ENCODE measurements at places on chromosomes 2 and 18. TPM values are rescaled to one million over a fixed set of nuclear protein-coding genes. Genes with fewer than 3 reads are reported as not detected.

GRCh38 chr2:232042911-232043574, 81.5 kb downstream of the DIS3L2 start:
- DNase-seq: no peak

MRPL53 gene
- 34.1 TPM for total RNA-seq

- peak; percentile 45 for DNase-seq
Measured at GRCh38 chr2:240593026-240593702, 6.6 kb downstream of the CAPN10 start.

DNA sequence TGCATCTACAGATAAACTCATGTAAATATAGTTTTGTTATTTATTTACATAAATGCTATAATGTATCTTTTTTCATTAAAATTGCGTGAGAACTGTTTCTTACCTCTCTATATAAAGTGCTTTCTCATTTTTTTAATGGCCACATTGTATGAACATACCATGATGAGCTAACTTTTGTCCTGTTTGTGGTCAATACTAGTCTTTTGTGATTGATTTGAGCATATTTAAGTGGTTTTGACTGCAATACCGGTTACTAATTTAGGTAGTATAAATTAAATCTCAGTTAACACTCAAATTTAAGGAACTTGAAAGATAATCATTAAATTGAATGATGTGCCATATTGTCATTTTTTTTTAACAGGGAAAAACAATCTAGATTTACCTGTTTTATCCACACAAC, 108.2 kb downstream of the HAUS1 start:
- DNase-seq: no peak

SAP130 gene
- total RNA-seq: 23.3 TPM

- DNase-seq: no peak
Measured at GRCh38 chr2:242041816-242042215, 172.3 kb downstream of the RTP5 start.

ASPRV1 gene
- 0.90 TPM for total RNA-seq

- DNase-seq: peak; percentile 98
Measured at GRCh38 chr2:20642055-20642971, 8.6 kb downstream of the HS1BP3 start.

- DNase-seq: peak; percentile 51
Measured at GRCh38 chr2:126778561-126779501, 119.9 kb upstream of the TEX51 start.

ALPG gene
- 0.89 TPM for total RNA-seq

GRCh38 chr2:177030451-177031105, 182.0 kb upstream of the HNRNPA3 start:
- DNase-seq: no peak

GRCh38 chr18:67520351-67520921, 3.9 kb upstream of the DSEL start:
- no peak for DNase-seq

EIF2AK3 gene
- 13.8 TPM for total RNA-seq

DNA sequence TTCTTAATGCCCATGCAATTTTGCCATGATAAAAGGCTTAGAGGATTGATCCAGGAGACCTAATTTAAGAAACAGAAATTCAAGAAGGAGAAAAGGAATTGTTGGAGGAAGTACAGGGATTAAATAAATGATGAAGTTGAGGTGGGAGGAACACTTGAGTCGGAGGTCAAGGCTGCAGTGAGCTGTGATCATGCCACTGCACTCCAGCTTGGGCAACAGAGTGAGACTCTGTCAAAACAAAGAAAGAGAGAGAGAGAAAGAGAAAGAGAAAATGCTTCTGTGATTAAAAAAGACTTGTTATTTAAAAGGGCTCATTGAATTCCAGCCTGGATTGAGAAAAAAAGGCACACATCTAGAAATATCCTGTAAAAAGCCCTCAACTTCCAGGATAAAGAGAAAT, 123.2 kb downstream of the B3GNT2 start:
- DNase-seq: no peak

DNA sequence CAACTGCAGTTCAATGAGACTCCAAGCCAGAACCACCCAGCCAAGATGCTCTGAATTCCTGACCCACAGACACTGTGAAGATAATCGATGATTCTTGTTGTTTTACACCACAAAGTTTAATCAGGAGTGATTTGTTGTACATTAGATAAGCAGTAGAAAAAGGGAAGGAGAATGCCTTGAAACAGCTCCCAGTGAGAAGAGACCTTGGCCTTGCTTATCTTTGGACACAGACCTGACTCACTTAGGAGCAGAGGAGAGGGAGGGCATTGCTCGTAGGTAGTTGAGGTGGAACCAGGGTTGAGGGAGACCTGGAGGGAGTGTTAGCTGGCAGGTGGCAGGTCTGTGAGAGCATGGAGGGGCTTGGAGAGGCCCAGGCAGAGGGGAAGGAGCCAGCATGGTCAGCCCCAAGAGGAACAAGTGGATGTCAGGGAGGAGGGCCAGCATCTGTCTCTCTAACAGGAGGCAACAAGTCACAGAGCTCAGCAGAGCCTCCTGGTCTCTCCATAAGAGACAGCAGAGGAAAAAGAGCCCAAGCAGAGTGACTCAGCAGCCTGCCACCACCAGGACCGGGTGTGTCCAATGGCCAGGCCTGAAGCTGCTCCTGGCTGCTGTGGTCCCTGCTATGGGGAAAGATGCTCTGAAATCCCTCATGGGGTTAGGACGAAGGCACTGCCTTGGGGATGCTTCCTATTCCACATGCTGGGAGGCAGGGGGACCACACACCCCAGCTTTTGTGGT, 161.6 kb upstream of the CAPN13 start:
- no peak for DNase-seq

DNA sequence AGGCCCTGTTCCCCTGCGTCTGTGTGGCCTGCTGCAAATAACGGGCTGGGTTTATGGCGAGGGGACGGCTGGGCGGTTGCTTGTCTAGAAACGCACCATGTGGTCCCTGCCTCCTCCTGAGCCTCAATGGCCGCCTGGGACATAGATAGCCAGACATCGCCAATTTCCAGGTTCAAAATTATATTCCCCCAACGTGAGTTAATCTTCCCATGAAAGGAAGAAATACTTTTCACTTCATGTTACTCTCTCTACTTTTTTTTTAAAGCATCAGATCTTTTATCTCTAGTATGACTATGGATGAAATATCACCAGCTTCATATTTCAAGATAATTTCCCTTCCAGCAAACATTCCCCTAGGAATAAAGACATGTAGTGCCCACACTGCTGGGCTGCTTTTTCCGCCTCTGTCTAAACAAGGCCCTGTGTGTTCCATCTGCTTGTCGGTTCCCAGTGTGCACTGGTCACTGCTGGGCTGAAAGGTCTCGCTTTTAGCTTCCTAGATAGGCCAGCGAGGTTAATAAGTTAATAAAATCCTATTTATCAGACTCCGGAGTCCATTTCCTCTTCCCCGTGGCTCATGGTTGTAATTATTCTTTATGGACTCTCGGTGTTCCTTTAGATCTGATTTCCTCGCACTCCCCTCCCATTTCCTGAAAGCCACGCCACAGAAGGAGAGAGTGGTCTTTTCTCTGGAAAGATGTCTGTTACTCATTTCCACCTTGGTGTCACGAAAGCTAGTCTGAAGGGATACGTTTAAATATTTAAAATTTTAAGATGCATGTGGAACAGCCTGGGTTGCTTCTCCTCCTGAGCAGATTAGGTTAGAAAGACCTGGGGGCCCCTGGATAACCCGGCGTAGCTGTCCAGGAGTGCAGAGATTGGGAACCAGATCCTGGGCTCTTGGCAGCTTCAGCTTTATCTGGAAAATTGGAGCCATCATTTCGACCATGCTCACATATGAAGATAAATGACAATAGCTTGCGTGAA, 196.6 kb upstream of the COPS8 start:
- no peak for DNase-seq

DNA sequence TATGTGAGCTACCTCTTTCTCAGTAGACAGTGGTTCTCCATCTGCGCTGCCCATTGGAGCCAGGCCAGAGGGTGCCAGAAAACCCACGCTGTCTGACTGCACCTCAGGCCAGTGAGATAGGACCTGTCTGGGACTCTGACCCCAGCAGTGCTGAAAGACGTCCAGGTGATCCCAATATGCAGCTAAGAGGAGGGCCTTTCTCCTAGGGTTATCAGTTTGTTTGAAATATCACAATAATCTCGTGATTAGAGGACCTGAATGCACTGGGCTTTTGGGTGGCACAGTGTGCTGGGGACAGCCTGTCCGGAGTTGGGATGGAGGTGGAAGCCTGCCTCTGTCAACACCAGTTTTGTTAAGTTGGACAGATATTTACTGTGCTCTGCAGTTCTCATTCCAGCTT, 216.3 kb downstream of the LDLRAD4 start:
- no peak for DNase-seq

DNA sequence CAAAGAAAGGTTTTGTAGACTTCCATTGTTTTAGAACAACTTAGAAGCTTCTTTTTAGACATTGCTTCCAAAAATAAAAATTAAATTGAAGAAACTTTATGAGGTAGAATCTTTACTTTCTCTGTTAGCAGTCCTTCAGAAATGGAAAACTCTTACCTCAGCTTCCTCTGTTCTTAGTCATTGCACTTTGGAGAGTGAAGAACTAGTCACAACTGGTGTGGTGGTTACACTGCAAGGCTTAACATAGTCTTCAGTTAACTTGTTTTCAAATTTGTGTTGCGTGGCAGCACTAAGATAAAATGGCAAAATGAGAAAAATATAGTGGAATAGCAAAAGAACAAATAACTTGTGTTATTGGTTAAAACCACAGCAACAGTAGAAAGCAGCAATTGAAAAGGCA, 332.6 kb downstream of the KIAA1328 start:
- no peak for DNase-seq

DLX1 gene
- 0.26 TPM for total RNA-seq

GRCh38 chr2:73984922-73985307, 205 bp downstream of the TET3 start:
- DNase-seq: peak; percentile 93

DNA sequence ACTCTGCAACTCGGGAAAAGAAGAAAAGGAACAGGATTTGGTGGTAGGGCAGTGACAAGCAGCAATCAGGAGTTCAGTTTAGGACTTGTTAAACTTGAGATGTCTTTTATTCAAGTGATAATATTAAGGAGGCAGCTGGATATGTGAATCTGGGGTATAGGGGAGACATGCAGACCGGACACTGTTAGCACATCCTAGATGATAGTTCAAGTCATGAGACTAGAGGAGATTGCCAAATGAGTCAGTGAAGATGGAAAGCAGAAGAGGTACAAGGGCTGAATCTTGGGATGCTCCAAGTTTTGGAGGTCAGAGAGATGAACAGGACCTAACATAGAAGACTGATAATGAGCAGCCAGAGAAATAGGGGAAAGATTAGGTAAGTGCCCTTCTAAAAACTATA, 69.5 kb upstream of the PSME4 start:
- no peak for DNase-seq

DNA sequence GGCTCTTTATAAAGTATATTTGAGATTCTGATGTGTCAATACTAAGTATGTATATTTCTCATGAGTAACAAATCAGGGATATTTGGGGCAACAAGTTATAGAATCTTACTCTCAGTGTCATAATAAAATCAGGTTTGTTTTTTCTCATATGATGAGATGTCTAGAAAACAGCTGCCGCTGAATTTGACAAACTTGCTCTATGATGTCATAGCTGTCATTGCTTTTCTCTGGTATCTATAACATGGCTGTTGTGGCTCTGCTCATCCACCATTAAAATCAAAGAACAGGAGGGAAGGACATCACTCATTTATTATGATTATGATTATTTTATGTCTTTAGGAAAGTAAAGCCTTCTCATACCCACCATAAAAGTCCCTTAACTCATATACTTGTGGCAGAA, 417.2 kb upstream of the LRRTM4 start:
- no peak for DNase-seq

- no peak for DNase-seq
Measured at GRCh38 chr2:939936-940601, 10.6 kb upstream of the SNTG2 start.

CCDC141 gene
- total RNA-seq: 1.2 TPM

- no peak for DNase-seq
Measured at GRCh38 chr18:22800551-22800951, 132.6 kb upstream of the RBBP8 start.

DNA sequence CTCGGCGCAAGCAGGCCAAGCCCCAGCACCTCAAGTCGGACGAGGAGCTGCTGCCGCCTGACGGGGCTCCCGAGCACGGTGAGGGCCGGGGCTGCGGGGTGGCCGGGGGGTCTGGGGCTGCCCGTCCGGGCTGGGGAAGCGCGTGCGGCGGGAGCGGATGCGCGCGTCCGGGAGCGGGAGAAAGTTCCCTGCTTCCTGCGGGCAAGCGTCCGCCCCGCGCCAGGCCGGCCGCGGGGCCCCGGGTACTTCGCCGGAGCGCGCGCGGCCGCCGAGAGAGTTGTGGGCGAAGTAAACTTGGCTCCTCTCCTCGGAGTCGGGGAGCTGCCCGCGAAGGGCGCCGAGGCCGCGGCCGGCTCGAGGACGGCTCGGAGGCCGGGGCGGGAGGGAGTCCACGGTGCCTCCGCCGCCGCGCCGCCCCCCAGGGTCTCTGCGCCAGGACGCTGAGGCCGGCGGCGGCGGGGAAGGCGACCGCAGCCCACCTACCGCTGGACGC, 707 bp downstream of the SALL3 start:
- peak; percentile 87 for DNase-seq

- DNase-seq: peak; percentile 51
Measured at GRCh38 chr2:63052411-63053080, 1.9 kb downstream of the OTX1 start.

LYPD1 gene
- total RNA-seq: 7.3 TPM

- no peak for DNase-seq
Measured at GRCh38 chr2:27493948-27494283, 1.1 kb downstream of the FNDC4 start.

- no peak for DNase-seq
Measured at GRCh38 chr2:45812011-45812500, 160.6 kb downstream of the PRKCE start.

AQP12B gene
- not detected for total RNA-seq

DNA sequence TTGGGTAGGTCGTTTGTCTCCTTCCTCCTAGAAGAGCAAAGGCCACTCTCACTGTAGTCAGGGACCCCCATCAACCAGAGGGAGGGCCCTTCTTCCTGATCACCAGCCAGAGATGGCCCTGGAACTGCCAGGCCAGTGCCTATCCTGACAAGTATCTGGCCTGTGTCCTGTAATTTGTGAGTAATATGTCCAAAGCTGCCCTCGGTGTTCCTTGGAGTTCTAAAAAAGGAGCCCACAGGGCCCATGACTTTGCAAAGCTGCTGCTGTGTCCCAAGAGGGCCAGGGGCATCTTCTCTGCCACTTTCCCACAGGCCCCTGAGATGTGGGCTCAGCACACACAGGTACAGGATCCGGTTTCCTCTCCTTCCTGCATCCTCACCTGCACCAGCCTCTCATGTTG, 212.4 kb downstream of the SEPTIN10 start:
- no peak for DNase-seq

DNA sequence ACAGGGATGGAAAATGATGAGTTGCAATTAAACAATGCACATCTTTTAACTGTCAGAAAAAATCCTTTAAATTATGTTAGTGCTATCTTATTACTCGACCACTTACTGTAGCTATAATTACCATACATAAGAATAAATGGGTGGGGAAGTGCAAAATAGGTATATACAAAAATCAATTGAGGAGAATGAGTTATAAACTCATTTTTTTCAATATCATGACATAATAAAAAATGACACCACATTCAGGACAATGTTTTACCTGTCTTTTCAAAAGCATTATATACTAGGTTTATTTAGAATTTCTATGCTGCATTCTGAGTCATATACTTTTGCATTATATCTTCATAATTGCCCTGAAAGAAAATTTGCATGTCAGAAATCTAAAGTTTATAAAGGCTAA, 1533.6 kb downstream of the LRP1B start:
- DNase-seq: no peak
